ENCODE measurements at places on chromosomes 12 and 14. TPM values are rescaled to one million over a fixed set of nuclear protein-coding genes. Genes with fewer than 3 reads are reported as not detected.

- DNase-seq: no peak
These were observed 143.9 kb downstream of the SYNE2 start for GRCh38 chr14:63996625-63997220.

Gene APEX1
- total RNA-seq: 113 TPM

GRCh38 chr12:123078120-123078465, 72.8 kb downstream of the PITPNM2 start:
- DNase-seq: no peak

Gene FLVCR2
- total RNA-seq: 3.1 TPM

DNA sequence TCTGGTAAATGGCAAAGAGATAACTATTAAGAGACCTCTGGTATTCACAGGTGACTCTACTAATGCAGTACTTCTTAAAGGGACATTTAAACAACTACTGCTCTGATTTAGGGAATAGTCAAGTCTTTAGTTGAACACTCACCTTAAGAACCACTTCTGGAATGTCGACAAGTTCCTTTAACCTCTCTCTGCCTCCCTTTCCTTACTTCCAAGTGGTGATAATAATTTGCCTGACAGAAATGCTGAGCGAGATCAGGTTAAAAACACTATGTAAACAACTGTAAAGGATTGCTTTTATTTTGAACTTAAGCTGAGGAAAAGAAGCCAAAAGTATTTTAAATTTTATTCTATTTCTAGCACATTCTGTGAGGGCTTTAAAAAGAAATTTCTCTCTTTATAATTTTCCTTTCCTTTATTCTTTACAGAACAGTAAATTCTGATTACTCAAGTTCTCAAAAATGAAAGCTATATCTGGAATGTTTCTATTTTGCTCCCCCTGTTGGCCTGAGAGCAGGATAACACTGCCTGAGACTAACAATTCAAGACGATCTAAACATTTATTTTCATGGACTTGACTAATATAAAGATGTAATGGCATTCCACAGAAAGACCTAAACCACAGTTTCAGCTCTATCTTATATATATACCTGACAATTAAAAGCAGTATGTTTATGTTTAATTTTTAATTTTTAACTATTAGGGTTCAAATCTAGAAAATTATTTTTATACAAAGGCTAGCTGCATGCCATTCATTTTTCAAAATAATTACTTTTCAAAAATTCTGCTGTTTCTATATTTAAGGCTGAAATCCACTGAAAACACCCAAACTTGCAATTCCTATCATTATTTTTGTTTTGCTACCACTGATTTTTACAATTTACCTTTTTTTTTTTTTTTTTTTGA, 29.2 kb downstream of the ZCCHC8 start:
- peak; percentile 16 for DNase-seq

Gene TROAP
- total RNA-seq: 0.46 TPM

Gene REC8
- total RNA-seq: 25.4 TPM

Gene CEBPE
- total RNA-seq: not detected

Gene PRR13
- 98.8 TPM for total RNA-seq

DNA sequence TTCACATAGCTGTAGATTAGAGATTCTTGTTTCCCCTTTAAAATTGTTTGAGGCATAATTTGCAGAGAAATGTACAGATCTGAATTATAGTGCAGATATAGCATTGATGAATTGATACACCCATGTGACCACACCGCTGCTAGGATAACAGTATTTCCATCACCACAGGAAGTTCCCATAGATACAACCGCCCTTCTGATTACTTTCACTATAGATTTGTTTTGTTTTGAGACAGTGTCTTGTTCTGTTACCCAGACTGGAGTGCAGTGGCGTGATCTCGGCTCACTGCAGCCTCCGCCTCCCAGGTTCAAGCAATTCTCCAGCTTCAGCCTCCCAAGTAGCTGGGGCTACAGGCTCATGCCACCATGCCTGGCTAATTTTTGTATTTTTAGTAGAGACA, 8.8 kb upstream of the ASPG start:
- DNase-seq: no peak

DNA sequence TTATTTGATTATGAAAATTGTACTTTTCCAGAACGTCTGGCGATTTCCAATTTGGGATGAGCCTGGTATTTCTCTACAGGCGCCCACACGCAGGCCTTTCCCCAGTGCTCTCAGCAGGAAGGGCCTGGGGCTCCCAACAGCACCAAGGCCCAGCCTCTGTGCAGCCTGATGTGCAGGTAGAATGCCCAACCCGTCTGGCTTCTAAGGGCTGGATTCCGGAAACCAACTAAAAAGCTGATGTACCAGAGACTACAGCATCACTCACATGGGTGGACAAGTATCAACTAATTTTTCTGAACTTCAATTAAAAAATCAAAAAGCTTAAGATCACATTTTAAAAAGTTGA, 25.8 kb downstream of the CDC42BPB start:
- no peak for DNase-seq

DNA sequence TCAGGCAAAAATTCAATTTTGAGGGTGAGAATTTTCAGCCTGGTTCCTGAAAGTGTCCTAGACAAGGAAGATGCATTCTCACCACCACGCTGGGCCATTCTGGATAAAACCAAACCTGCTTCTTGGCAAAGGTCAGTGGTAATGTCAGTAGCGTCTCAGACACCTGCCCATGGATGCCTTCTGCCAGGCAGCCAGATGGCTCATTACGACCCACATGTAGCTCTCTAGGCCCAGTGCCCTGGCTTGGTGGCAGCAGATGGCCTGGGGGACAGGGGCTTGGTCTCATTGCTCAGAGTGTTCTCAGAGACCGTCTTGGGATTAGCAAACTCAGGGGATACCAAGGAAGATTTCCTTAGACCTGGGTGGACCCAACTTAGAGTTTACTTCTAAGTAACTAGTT, 105.1 kb downstream of the ARF6 start:
- DNase-seq: no peak

DNA sequence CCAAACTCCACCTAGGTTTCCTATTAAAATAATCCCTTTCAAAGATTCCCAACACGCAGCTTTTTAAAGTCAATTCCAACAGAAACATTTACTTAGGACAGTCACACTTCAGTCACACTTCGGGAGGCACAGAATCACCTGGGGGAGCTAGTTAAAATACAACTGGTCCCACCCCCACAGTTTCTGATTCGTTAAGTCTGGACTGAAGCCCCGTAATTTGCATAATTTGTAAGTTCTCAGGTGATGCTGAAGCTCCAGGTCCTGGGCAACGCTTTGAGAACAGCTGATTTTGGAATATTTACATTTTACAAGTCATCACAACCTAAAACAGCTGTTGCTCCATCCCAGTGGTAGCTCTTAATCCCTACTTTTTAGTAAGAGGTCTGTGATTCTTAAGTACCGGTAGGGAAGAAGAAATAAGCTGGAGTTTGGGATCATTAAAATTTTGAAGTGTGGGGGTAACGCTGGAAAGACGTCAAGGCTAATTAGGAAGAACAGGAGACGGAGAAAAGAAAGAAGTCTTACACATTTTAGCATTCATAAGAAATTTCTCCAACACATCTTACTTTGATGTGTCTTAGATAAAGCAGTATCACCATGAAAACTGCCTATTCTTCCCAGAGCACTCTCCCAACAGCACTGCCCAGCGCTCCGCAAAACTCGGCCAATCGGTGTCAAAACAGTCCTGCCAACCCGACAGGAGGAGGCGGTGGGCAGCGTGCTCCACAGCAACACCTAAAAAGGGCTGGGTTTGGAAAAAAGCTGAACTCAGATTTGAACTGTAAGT, 1.1 kb downstream of the IPO8 start:
- DNase-seq: peak; percentile 30

Gene IFT43
- total RNA-seq: 43.1 TPM

DNA sequence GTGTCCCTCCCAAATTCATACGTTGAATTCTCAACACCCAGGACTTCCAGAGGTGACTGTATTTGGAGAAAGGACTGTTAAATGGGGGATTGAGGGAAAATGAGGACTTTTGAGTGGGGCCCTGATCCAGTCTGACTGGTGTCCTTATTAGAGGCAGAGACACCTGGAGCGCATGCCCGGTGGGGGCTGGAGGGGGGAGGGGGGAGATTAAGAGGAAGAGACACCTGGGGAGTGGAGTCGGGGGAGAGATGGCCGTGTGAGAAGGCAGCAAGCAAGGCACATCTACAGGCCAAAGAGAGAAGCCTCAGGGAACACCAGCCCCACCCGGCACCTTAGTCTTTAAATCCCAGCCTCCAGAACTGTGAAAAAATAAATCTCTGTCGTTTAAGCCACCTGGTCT, 209.7 kb downstream of the SLC41A2 start:
- DNase-seq: no peak

DNA sequence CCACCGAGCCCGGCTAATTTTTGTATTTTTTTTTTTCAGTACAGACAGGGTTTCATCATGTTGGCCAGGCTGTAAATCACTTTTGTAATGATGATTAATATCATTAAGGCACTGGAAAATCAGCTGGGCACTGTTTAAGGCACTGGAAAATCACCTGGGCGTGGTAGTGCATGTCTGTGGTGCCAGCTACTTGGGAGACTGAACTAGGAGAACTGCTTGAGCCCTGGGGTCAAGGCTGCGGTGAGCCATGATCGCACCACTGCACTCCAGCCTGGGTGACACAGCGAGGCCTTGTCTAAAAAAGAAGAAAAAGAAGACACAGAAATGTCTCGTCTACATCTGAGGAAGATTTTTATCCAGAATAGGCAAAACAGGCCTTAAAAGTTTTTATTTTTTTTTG, 12.7 kb downstream of the SLC11A2 start:
- DNase-seq: no peak

GRCh38 chr14:37138898-37139297, 33.5 kb downstream of the SLC25A21 start:
- DNase-seq: no peak

- DNase-seq: no peak
These were observed 20.6 kb upstream of the CEP170B start for GRCh38 chr14:104844306-104845032.

Gene C3AR1
- total RNA-seq: 1.5 TPM

- DNase-seq: no peak
These were observed 61.4 kb downstream of the SLC16A7 start for GRCh38 chr12:59657266-59657665.

- DNase-seq: peak; percentile 57
These were observed 25.8 kb upstream of the STRAP start for GRCh38 chr12:15856097-15856982.

- DNase-seq: no peak
These were observed 35.2 kb upstream of the FAM181A start for GRCh38 chr14:93891756-93892504.

GRCh38 chr12:26987634-26988424, 26.4 kb downstream of the TM7SF3 start:
- no peak for DNase-seq

GRCh38 chr12:7749442-7749841, 2.3 kb upstream of the CLEC4C start:
- no peak for DNase-seq

DNA sequence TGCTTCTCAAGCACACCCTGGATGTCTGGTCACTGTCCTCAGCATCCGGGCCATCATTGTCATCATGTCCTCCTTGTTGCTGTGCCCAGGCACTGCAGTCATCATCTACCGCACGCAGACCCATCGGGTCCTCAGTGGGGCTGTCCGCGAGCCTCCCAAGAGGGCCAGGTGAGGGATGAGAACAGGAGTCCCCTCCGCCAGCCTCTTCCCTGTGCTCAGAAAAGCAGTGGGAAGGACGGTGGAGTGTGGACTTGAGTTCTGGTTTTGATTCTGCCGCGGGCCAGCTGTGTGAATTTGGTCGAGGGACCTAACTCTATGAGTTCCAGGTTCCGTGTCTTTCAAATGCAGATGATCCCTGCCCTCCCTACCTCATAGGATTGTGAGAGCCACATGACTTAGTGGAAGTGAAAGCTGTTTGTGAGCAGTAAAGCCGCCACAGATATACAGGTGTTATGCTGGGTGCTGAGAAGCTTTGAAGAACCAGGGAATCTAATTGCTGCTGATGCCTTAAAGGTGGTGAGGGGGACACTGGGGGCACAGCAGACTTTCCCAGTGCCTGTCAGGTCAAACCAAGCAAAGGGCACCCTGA, 122.9 kb upstream of the RAP1B start:
- DNase-seq: no peak

Gene BBOF1
- total RNA-seq: 3.6 TPM

Gene ACAD10
- total RNA-seq: 36.8 TPM

- no peak for DNase-seq
These were observed at the start of gene IL23A for GRCh38 chr12:56338308-56339157. Gene IL23A, plus strand, starts transcription at chr12:56338884. Its CDS starts 161 bp downstream, at chr12:56339045.

Gene LMNTD1
- not detected for total RNA-seq

GRCh38 chr12:21987755-21988154, 46.5 kb upstream of the ABCC9 start:
- no peak for DNase-seq

Gene IL26
- not detected for total RNA-seq

Gene ST8SIA1
- 18.8 TPM for total RNA-seq

GRCh38 chr14:22973217-22974032, 8.9 kb downstream of the AJUBA start:
- peak; percentile 58 for DNase-seq

DNA sequence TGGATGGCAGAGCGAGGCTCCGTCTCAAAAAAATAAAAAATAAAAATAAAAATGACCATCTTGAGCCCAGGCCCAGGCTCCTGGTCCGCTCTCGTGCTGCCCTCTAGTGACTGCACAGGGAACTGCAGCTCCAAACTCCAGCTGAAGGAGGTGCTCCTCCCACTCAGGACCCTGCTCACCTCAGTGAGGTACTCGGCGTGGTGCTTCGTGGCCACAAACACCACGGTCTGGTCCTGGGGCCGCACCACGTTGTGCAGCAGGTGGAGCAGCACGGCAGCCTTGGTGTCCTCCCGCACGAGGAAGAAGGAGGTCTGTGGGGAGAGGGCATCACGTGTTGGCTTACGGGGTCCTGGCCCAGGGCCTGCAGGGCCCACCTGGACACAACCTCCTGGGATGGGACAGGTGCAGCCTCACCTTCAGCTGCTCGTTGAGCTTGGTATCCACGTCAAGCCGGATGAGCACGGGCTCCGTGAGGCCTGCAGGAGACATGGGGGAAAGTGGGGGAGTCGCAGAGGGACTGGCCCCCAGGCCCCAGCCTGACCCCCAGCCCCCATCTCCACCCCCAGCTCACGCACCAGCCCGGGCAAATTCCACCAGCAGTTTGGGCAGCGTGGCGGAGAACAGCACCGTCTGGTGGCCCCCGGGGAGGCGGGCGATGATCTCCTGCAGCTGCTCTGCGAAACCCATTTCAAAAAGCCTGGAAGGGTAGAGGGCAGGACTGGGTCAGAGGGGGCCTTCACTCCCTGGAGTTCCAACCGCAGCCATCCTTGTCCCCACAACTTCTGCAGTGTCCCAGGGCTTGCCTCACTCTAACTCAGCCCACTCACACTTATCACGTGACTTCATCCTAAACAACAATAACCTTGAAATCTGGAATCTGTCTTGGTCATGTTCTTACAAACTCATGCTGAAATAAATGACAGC, 10.6 kb downstream of the DDX54 start:
- peak; percentile 41 for DNase-seq

- no peak for DNase-seq
These were observed 24.7 kb upstream of the WDR89 start for GRCh38 chr14:63666335-63666734.

Gene NEUROD4
- total RNA-seq: not detected

Gene RPL10L
- total RNA-seq: not detected

- no peak for DNase-seq
These were observed 507 bp downstream of the BAZ2A start for GRCh38 chr12:56629459-56630179.
